ENCODE measurements at places on chromosomes 1 and 21.

DNA sequence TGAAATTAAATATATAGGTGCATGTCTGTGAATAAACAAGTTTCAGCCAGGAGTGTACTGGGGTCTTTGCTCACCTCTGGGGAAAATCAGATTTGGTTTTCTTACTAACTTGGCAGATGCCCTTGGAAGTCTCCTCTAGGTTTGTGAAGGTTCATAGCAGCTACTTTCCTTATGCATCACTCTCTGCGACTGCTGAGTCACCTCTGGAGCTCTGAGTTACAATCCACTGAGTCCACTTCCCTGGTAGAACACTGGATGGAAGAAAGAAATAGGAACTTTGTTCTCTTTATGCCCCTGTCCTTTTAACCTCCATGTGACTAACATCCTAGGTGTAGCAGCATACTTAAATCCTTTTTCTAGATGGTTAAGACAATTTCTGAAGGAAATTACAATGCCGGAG is 4.4 kb upstream of the FASLG start:
- DNase-seq: no peak

- DNase-seq: no peak
Measured at GRCh38 chr1:60265560-60266535, 192.3 kb upstream of the C1orf87 start.

DNA sequence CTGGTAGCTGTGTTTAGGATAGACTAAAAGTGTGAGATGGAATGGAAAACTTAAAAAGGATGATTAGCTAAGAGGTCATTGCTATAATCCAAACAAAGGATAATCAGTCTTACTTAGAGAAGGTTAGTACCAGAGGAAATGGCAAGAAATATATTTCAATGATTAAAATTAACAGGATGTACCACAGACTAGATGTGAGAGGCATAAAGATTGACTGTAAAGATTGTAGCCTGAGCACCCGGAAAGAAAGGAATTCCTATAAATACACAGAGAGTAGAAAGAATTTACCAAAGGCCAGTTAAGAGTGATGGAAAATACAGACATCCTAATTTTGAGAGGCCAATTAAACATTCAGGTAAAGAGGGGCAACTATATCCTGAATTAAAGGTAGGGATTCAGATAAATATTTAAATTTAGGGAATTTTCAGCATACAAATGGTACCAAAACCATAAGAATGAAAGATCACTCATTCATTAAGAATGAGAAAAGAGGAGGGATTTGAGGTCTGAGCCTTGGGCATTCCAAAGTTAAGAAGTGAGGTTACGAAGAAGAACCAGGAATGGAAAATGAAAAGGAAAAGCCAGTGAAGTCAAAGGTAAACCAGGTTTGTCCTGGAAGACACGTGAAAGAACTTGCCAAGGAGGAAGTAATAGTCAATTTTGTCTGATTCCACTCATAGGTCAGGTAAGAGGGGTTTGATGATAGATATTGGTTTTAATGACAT is 46.4 kb upstream of the RGS1 start:
- DNase-seq: no peak

DNA sequence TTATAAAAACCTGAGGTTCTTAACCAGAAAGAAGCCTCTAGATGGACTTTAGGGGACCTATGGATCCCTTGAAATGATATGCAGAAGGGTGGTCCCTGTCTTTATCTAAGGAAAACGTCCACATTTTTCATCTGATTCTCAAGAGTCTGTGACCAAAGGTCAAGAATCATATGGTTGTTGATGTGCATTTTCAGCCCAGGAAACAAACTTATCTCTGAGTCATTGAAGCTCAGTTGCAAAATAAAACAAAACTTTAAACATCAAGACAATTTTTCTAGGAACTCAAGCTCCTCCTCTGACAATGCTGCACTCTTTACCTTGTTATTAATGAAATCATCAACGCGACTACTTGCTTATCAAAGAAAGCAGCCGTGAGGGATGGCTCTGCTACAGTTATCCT is 83.3 kb downstream of the TIAM1 start:
- DNase-seq: no peak

GRCh38 chr1:187537936-187538335 is 709.2 kb downstream of the PLA2G4A start:
- no peak for DNase-seq

DNA sequence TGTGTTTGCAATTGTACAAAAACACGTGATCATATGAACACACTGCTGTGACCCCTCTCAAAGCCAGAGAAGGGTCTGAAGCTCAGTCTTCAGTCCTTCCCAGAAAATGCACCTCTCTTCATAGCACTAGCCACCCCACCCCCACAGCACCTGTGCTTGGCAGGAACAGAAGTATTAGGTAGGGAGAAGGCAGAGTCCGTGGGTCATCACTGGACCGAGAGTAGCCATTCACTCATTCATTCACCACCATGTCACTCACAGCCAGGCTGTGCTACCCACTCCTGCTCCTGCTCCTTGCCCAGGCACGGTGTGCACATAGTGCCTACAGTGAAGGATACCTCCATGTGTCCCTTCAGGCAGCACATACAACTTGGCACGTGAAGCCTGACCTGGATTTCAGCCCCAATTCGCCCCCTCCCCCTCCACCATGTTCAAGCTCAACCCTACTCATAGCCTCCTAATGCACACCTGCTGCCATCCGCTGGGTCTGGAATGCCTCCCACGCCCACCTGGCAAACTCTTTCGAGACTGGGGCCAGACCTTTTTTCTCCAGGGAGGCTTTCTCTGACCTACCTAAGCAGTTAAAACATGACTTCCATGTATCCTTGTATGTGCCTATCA is 81.9 kb upstream of the GALNT2 start:
- no peak for DNase-seq

Data from upper lobe of right lung (tissue), 1 donor.